ENCODE measurements at places on chromosomes 12 and 14.

- peak; percentile 7 for DNase-seq
Measured at GRCh38 chr12:21527451-21528180, 1.5 kb downstream of the SPX start.

DNA sequence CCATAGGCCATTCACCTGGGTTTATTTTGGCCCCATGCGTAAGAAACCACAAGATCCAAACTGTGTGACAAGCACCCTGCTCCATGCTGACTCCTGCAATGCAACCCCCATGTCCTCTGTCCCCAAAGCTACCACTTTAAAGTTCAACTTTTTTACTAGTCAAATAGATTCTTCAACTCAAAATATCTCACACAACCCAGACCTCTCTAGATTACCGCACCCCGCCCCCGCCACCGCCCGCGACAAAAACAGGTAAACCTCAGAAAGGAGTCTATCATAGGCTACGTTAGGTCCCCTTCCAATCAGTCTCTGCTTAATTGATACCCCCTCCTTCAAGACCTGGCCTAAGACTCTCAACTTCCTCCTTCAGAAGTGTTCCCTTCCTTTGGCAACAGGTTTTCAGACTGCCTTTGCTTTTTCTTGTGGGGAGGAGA is 2.2 kb downstream of the ZFP36L1 start:
- DNase-seq = no peak

GRCh38 chr14:55899531-55899930 is 218.7 kb upstream of the PELI2 start:
- DNase-seq = no peak

DNA sequence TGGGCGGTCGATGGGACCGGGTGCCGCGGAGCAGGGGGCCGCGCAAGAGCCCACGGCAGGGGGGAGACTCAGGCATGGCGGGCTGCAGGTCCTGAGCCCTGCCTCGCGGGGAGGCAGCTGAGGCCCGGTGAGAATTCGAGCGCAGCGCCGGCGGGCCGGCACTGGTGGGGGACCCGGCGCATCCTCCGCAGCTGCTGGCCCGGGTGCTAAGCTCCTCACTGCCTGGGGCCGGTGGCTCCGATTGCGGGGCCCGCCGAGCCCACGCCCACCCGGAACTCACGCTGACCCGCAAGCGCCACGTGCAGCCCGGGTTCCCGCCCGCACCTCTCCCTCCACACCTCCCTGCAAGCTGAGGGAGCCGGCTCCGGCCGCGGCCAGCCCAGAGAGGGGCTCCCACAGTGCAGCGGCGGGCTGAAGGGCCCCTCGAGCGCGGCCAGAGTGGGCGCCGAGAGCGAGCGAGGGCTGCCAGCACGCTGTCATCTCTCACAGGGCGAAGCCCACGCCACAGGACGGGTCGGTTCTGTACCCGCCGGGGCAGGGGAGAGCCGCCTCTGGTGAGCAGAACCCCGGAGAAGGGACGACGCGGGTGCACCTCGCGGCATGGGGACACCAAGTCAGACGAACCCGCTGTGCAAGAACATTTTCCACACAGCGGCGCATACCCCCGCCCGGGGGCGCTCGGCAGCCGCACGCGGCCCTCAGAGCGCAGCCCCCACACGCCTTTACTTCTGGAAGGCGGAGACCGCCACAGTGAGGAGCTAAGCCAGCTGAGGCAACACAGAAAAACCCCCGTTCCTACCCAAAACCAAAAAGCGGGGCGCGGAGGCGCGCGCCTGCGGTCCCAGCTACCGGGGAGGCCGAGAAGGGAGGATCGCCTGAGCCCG is 1.2 kb upstream of the SIVA1 start:
- DNase-seq = no peak

GRCh38 chr14:33449268-33449667 is 501.6 kb downstream of the EGLN3 start:
- DNase-seq = no peak

DNA sequence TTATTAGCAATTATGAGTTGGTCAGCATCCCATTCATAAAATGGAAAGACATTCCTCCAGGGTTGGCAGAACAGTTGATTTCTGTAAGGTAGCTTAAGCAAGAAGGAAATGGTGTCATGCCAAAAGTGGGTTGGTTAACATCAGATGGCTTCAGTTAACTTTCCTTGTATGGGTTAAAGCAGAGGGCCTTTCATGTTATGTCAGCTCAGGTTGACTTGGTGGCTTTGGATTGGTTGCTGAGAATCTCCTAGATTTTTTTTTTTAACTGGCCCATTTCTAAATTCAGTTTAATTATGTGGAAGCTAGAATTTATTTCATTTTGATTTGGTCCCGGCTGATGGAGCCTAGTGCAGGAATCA is 87.8 kb downstream of the BBS10 start:
- no peak for DNase-seq

- no peak for DNase-seq
Measured at GRCh38 chr12:130435826-130436225, 98.1 kb downstream of the PIWIL1 start.

GRCh38 chr14:28608851-28609828 is 157.4 kb upstream of the FOXG1 start:
- DNase-seq = no peak

- DNase-seq = no peak
Measured at GRCh38 chr14:34098045-34098984, 147.4 kb upstream of the EGLN3 start.

DNA sequence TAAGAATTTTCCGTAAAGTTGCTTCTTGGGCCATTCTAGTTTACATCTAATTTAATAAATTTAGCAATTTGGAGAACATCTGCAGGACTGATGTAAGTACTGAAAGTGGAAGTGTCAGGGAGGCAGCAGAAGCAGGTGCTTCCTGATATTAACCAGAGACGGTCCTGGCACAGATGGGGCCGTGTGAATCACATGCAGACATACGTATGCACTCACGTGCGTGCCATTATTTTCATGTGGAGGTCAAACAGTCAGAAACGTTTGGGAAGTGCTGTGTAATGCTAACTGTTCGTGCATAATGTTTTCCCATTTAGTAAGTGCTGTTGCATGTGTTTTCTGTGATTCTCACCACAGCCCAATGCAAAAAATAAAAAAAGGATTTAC is 87.8 kb upstream of the DYNC1H1 start:
- no peak for DNase-seq

GRCh38 chr14:48936849-48937248 is 649.3 kb downstream of the RPS29 start:
- DNase-seq = no peak

GRCh38 chr12:106773286-106774004 is 1.0 kb upstream of the RIC8B start:
- no peak for DNase-seq

- DNase-seq = no peak
Measured at GRCh38 chr14:61130512-61131260, 149.6 kb downstream of the SLC38A6 start.

DNA sequence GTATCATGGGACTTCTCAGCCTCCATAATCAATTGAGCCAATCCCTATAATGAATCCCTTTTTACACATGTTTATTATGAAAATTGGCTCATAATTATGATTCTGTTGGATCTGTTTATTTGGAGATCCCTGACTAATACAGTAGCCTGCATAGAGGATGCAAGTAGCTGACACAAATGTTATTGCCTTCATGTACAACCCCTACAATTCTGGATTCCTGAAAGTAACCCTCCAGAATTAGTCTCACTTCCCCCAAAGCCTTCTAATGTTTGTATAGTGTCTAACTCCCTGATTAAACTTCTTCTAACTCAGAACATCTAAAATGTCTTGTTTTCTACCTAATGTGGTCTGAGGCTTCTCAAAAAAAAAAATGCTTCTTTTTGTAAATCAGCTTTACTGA is 6.6 kb upstream of the SMIM10L1 start:
- no peak for DNase-seq

- DNase-seq = peak; percentile 44
Measured at GRCh38 chr12:94305130-94305957, 154.3 kb downstream of the CEP83 start.

DNA sequence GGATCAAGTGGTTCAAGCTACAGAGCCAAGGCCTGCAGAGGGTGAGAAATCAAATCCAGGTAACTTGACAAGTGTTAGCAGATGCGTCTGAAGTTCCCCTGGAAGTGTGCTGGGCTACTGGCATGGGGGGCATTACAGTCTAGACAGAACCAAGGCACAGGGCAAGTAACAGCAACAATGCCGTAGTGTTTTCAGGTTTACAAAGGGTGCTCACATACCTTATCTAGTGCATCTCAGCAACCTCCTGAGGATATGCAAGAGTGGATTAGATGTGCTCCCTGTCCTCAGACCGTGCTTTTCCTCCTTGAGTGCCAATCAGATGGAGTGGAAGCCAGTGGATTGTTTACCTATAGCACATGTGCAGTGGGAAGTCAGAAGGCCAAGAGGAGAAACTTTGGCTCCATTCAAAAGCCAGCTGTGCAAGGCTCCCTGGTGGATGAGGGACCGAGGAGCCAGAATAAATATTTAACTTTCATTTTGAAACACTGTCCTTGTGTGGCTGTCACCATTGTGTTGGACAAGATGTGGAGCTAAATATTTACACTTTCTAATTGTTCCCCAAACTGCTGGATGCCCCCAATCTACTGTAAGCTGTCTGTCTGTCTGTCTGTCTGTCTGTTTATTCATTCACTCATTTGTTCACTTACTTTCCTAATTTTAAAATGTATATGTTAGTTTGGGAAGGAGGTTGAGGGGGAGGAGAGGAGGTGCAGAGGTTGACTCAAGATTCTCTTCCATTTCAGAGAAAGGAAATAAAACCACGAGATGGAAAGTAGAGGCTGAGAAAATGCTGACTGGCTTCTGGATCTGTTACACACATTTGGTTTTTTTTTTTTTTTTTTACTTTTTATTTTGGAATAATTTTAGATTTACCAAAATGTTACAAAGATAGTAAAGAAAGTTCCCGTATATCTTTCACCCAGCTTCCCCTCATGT is 184.0 kb upstream of the PARP11 start:
- no peak for DNase-seq

DNA sequence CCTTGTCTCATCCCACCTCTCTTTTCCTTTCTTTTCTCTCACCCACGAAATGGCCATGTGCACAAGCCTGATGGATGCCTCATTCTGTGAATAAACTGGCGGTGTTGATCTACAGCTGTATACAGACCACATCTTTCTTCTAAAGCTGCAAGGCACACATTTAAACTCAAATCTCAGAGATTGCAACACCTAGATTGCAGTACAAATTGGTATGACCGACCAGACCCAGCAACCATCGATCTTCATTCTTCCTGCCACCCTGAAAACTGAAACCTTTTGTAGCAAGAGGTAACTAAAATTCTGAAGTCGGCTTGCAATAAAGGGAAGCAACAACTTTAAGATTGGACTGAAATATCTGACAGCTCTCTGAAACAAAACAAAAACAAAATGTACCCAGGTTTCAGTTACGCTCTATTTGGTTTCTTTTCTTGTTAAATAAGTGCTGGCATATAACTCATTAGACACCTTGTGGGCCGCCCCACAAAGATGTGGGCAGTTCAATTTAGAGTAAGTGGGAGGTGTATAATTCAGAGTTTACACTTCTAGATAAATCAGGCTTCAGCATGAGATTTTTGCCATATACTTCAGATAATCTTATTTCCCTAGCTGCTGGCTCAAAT is 390.0 kb upstream of the NOVA1 start:
- no peak for DNase-seq

DNA sequence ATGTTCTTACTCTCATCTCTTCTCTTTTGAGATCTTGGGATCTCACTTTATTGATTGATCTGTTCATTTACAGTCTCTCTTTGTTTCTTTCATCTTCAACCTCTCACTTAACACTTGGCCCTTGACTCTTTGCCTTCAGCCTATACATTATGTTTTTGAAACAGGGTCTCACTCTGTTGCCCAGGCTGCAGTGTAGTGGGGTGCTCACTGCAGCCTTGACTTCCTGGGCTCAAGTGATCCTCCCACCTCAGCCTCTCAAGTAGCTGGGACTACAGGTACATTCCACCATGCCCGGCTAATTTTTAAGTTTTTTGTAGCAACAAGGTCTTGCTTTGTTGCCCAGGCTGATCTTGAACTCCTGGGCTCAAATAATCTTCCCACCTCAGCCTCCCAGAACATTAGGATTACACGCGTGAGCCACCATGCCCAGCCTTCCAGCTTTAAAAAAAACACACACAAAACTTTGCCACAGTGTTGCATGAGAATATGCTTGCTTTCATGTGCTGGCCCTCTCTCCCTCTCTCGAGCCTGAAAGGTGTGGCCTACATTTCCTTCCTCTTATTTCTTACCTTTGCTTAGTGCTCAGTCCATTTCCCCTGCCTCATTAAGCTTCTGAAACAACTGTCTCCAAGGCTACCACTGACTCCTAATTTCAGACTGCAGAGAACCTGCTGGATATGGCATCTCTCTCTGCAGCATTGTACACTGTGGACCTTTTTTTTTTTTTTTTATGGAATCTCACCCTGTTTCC is 9.9 kb downstream of the DIP2B start:
- DNase-seq = no peak

DNA sequence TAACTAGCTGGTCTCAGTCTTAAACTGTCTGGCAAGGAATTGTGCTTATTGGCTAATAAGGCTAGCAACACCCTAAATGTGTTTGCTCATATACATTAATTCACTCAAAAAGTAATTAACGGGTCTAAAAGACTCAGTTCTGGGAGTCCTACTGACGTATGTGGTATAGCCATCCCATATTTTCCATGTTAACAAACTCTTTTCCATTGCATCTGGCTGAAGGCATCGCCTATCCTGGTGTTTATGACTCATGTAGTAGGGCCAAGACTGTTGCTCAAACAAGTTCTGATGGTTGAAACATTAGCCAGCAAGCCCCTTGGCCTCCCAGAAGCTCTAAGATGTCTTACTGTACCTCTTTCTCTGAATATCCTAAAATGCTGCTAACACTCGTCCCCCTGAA is 98.5 kb downstream of the PHLDA1 start:
- no peak for DNase-seq

DNA sequence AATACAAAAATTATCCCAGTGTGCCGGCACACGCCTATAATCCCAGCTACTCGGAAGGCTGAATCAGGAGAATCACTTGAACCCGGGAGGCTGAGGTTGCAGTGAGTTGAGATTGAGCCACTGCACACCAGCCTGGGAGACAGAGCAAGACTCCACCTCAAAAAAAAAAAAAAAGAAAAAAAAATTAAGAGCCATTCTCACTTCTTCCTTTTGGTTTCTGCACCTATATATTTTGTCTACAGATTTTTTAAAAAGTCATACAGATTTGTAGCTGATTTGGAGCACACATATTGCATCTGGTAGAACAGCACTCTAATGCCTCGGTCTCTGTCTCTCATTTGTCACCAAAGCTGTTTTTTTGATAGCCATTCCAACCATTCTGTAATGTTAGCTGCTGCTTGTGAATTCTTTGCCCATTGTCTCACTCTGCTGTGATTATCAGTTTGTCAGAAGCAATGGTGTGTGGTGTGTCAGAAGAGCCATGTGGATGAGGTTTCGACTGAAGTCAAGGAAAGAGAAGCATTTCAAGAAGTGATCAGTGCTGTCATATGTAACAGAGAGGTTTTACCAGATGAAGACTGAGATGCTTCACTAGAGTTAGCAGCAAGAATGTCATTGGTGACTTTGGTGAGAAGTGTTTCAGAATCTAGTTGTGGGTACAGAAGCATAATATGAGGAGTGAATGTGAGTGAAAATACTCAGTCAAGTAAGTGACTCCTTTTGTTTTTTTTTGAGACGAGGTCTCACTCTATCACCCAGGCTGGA is 8.7 kb upstream of the KTN1 start:
- DNase-seq = no peak
